Mononuclear cell (primary cell): ENCODE measurements at places on chromosomes 13 and 19. TPM values are rescaled to one million over a fixed set of nuclear protein-coding genes. Genes with fewer than 3 reads are reported as not detected.

ZNF573 gene
- total RNA-seq: 3.1 TPM

TMEM259 gene
- total RNA-seq: 83.0 TPM

TPGS1 gene
- 29.6 TPM for total RNA-seq

RGCC gene
- 68.3 TPM for total RNA-seq

CAPN12 gene
- total RNA-seq: 1.8 TPM

LYL1 gene
- total RNA-seq: 20.5 TPM

PLIN4 gene
- 0.10 TPM for total RNA-seq

KCNN1 gene
- total RNA-seq: under 0.01 TPM

YJEFN3 gene
- 0.10 TPM for total RNA-seq

ZNF726 gene
- total RNA-seq: 2.9 TPM
